BJ (cell line): ENCODE measurements at places on chromosomes 4 and X. TPM values are rescaled to one million over a fixed set of nuclear protein-coding genes. Genes with fewer than 3 reads are reported as not detected.

Gene COL4A5
- 8.7 and 13.2 TPM in 2 replicates for polyA plus RNA-seq

DNA sequence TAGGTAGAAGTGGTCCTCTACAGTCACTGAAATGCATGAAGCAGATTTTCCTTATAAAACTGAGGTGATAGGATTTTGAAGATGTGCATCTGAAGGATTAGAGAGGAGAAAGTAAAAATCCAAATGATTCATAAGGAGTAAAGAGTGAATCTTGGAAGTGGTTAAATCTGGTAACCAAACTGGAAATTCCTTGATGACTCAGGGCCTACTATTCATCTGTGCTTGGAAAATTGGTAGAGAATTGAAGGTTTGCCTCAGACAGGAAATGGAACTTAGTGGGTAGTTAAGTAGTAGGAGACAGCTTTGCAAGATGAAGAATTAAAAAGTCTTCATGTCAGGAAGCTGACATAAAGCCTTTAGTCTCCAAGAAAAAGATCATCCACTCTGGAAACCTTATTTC, 368.9 kb upstream of the CTSO start:
- peak; percentile 56 for DNase-seq

Gene TMEM154
- polyA plus RNA-seq: 1.1 and 2.4 TPM in 2 replicates

Gene JADE3
- polyA plus RNA-seq: 5.6 and 6.9 TPM in 2 replicates

Gene BEX5
- not detected in 2 replicates for polyA plus RNA-seq

Gene TLR8
- polyA plus RNA-seq: not detected in 2 replicates

Gene RENBP
- 0.36 and 0.43 TPM in 2 replicates for polyA plus RNA-seq

DNA sequence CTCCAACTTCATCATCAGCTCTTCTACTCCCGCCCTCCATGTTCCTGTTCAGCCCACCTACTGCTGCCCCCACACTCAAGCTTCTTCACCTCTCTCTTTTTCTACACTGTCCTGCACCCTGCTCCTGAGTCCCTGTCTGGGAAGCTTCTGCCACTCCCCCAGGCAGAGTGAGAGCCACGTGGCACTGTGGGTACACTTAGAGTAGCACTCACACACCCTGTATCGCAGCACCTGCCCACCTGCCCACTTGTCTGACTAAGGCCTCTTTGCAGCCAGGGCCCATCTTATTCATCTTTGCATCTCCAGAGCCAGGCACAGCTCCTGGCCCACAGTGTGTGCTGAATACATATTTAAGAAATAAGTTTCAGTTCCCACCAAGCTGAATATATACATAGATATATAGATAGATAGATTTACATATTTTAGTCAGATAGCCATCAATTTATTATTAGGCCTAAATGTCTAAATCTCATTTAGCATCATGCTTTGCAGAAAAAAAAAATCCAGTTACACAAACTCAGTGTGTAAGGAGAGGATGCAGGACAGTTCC, 24.9 kb downstream of the CCDC149 start:
- no peak for DNase-seq

DNA sequence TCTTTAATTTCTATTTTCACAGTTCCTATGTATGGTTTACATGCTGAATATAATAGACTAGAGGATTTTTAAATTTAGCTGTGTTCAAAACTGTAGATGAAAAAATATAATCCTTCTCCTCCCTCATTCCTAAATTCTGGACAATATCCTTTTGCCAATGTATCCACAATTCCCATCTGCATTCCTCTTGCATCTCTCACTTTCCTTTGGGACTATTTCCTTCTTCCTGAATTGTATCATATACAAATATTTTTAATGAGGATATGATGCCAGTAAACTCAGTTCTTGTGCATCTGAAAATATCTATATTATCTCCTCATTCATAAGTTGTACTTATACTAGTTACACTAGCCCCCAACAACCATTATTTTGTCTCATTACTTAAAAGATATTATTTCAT, 46.7 kb downstream of the DDX60L start:
- no peak for DNase-seq

DNA sequence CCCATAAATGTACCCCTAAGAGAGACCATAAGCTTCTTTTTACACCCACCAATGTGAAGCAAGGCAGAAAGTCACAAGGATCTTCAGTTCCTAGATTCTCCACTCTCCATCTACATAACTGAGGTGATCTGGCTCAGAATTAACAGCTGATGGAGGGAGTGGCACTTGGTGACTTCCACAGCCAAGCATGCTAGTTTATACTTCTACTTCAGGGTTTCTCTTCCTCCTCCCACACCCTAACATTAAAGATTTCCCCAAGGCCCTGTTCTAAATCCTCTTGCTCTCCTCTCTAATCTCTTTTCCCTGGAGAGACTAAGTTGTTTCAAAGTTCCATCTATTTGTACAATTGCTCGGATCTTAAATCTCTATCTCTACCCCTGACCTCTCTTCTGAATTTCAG, 81.1 kb downstream of the MBNL3 start:
- no peak for DNase-seq

Gene CWH43
- polyA plus RNA-seq: not detected in 2 replicates

Gene ETNPPL
- polyA plus RNA-seq: not detected in 2 replicates

GRCh38 chrX:68672581-68673318, 25.3 kb downstream of the STARD8 start:
- no peak for DNase-seq

Gene FABP2
- not detected in 2 replicates for polyA plus RNA-seq
